ENCODE measurements at places on chromosomes 2 and 18. TPM values are rescaled to one million over a fixed set of nuclear protein-coding genes. Genes with fewer than 3 reads are reported as not detected.

DNA sequence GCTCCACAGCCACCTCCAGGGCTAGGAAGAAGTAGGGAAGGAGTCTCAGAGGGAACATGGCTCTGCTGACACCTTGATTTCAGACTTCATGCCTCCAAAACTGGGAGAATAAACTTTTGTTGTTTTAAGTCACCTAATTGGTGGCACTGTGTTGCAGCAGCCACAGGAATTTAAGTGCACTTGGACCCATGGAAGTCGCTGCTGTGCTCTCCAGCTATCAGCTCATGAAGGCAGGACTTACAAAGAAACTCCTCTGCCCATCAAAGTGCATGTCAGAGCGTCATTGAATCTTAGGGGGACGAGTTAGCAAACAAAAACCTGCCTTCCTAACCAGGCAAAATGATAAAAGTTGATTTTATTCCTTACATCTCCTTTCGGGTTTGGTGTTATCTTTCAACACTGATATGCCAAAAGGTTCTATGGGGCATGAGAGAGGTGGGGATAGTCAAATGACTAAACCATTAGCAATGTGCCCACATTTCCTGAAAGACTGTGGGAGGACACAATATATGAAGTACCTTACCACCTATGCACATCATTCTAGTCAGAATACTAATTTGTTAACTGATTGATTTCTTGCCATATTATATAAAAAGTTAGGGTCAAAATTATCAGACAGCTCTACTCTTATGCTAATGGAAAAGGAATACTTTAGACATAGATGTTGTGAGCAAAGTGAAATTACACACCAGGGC, 235.8 kb upstream of the TNP1 start:
- no peaks in the 10 kb centered on the region for H3K27me3 ChIP-seq
- peaks cover 8% of the 10 kb centered on the region for H3K4me1 ChIP-seq
- no peak overlapping the region for H3K27ac ChIP-seq
- no peak overlapping the region for H3K4me3 ChIP-seq
- DNase-seq = no peak

DNA sequence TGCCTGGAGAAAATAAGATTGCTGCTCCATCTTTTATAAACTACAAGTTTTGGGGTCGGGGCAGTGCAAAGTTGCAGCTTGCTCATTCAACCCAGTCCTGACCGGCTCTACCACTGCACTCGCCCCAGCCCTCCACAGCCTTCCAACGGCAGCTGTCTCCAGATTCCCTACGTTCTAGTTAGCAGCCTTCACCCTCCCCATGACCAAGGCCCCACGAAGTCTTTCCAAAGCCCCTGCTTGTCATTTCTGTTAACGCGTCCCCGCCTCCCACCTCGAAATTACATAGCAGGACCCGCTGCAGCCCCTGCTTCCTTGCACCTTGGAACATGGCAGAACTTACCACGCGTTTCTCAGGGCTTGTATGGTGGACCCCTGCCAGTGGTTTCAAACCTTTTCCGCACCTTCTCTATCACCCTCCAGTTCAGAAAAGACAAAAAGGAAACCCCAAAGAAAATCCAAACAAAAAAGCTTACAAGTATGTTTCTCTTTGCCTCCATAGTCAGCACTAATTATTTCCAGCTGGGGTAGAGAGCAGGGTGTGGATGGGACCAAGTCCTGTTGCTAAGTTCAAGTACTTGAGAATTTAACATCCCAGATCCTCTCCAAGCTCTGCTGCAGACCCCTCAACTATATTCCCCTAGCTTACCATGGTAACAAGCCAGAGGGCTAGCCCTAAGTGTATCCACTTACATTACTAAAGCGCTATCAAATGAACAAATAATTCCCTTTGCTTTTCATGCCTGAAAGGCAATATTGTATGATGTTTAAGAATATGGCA, 161.5 kb downstream of the TGIF1 start:
- peaks cover 4% of the 10 kb centered on the region for H3K4me1 ChIP-seq
- DNase-seq = no peak

DNA sequence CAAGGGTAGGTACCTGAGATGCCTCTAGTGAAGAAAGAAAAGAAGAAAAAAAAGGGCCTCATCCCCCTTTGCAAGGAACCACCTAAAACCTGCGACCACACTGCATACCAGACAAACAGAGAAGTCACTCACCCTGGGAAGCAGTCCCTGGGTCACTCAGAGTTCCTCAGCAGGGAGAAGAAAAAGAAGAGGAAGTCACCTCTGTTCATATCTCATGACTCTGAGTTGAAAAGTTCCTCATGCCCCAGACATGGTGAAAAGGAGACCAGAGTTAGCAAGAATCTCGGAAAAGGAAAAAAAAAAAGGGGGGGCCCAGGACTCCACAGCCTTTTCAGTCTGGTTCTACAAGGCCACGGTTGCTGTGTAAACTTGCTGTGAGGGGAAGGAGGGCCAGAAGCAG, 478.4 kb upstream of the NRXN1 start:
- H3K4me3 ChIP-seq = no peak overlapping the region
- no peaks in the 10 kb centered on the region for H3K27me3 ChIP-seq
- no peak overlapping the region for H3K27ac ChIP-seq
- no peaks in the 10 kb centered on the region for H3K36me3 ChIP-seq
- DNase-seq = no peak
- no peaks in the 10 kb centered on the region for H3K4me1 ChIP-seq

PRR30 gene
- total RNA-seq = not detected

GRCh38 chr2:134107402-134107801, 146.5 kb upstream of the MGAT5 start:
- H3K4me3 ChIP-seq = no peak overlapping the region
- no peak overlapping the region for H3K27ac ChIP-seq
- H3K27me3 ChIP-seq = no peaks in the 10 kb centered on the region
- H3K36me3 ChIP-seq = no peaks in the 10 kb centered on the region

- no peaks in the 10 kb centered on the region for H3K36me3 ChIP-seq
- peaks cover 9% of the 10 kb centered on the region for H3K4me1 ChIP-seq
- no peak overlapping the region for H3K4me3 ChIP-seq
- DNase-seq = no peak
- no peak overlapping the region for H3K27ac ChIP-seq
Measured at GRCh38 chr18:56756966-56757365, 105.8 kb downstream of the WDR7 start.

PDCD1 gene
- total RNA-seq = 4.5 TPM

- peaks cover 13% of the 10 kb centered on the region for H3K27me3 ChIP-seq
- H3K4me3 ChIP-seq = peak within 1 kb of the TSS; percentile 62
- no peak within 1 kb of the TSS for H3K27ac ChIP-seq
- H3K36me3 ChIP-seq = no peaks in the 10 kb centered on the region
- peak; percentile 93 for DNase-seq
- peaks cover 34% of the 10 kb centered on the region for H3K4me1 ChIP-seq
Measured at GRCh38 chr2:10122500-10123280, at the start of gene RRM2. Gene RRM2, plus strand, starts transcription at chr2:10122739. Its CDS starts 60 bp downstream, at chr2:10122799.

CNRIP1 gene
- total RNA-seq = 7.5 TPM

DNA sequence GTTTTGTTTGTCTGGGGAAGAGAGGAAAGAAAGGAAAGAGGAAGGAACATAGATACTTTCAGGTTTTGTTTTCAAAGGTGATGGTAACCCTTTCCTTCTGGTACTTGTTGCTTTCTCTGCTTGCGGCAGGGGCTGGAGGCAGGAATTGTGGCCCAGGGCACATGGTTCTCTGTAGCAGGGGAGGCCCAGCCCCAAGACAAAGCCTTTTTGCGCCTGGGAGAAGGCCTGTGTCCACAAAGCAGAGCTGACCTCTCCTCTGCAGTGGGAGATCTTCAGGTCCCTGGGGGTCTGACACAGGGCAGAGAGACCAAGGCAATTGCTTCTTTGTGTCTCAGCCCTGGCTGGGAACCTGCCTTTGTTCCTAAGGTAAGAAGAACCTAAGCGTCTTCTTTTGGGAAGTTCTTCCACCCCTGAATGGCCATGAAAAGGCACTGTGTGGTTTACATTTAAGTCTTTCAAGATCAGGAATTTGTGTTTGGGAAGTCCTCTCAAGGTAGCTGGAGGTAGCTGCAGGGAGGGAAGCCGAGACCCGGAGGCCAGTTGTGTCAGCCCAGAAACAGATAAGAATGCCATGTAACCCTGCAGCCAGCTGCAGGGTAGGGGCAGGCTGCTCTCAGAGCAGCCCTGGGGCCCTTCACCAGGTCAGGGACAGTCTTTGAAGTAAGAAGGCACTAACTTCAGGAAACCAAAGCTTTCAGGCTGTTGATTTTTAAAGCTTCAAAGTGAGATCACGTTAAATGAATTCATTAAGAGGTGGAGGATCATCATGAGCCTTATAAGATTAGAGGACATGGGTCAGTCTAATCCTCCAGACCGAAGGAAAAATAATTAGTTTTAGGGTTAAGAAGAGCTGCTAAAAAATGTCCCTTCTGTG, 119.3 kb downstream of the STPG4 start:
- peaks cover 2% of the 10 kb centered on the region for H3K36me3 ChIP-seq
- H3K4me1 ChIP-seq = peaks cover 74% of the 10 kb centered on the region
- peak overlapping the region; percentile 94 for H3K27ac ChIP-seq
- no peaks in the 10 kb centered on the region for H3K27me3 ChIP-seq
- H3K4me3 ChIP-seq = no peak overlapping the region
- no peak for DNase-seq

DNA sequence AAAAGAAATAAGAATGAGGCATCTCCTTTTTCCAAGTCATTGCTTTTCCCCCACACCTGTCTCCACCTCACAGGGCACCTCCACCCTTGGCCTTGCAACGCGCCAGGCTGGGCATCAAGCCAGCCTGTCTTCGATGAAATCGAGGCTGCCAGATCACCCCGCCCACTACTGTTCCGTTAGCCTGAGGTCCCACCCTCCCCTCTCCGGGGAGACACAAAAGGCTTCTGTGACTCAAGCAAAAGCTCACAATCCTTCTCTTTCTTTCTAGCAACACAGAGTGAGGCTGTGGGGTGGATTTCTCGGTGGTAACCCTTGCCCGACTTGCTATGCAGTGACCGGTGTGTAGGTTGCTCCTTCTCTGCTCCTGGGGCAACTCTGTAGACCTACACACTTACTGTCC, 9.9 kb downstream of the TNP1 start:
- no peaks in the 10 kb centered on the region for H3K36me3 ChIP-seq
- peaks cover 17% of the 10 kb centered on the region for H3K4me1 ChIP-seq
- no peak overlapping the region for H3K4me3 ChIP-seq

DNPEP gene
- total RNA-seq = 65.6 TPM

DNA sequence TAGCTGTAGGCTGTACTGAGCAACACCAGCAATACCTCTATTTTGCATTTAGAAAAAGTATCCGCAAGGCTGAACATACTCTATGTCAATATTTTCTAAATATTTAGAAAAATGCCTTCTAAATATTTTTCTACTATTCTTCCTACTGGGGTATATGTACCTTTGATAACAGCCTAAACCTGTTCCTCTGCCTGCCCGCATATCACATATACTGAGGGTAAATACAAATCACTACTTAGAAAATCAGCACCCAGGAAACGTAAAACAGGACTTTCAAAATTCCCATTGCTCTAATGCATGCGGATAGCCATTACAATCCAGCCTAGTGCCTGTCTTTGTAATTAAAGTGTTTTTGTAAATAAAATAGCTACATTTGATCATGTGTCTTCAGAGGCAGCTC, 56.1 kb downstream of the NCKAP5 start:
- no peaks in the 10 kb centered on the region for H3K27me3 ChIP-seq
- H3K4me1 ChIP-seq = no peaks in the 10 kb centered on the region
- no peak overlapping the region for H3K27ac ChIP-seq
- no peaks in the 10 kb centered on the region for H3K36me3 ChIP-seq
- no peak overlapping the region for H3K4me3 ChIP-seq

SNTG2 gene
- 0.49 TPM for total RNA-seq

DNA sequence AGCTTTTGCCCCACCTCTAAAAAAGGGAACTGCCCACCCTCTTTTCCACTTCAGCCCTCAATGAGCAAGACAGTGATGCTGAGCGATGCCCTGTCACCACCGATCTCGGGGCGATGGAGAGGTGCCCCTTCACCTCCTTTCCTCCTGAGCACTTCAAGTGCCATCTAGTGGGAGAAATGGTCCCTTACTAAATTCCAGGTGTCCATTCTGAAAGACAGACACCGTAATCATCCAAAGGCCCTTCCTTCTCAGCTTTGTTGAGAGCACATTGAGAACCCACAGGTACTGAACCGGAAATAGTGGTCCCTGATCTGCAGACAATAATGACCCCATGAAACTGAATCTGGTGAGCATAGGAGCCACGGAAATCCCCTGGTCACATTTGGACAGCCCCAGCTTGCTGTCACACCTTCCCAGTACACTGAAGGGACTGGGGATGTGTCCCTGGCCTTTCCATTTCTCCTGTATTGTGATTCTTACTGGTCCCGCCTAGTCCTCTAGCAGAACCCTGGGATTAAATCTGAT, 38.5 kb downstream of the KCTD18 start:
- DNase-seq = no peak
- H3K4me3 ChIP-seq = no peak overlapping the region
- H3K27ac ChIP-seq = no peak overlapping the region
- H3K4me1 ChIP-seq = peaks cover 8% of the 10 kb centered on the region

- no peaks in the 10 kb centered on the region for H3K4me1 ChIP-seq
- H3K36me3 ChIP-seq = peaks cover 34% of the 10 kb centered on the region
- no peak overlapping the region for H3K27ac ChIP-seq
Measured at GRCh38 chr2:144210076-144210475, 309.8 kb downstream of the ZEB2 start.

- no peak overlapping the region for H3K27ac ChIP-seq
- DNase-seq = no peak
- H3K36me3 ChIP-seq = no peaks in the 10 kb centered on the region
- no peak overlapping the region for H3K4me3 ChIP-seq
- H3K4me1 ChIP-seq = peaks cover 12% of the 10 kb centered on the region
- H3K27me3 ChIP-seq = no peaks in the 10 kb centered on the region
Measured at GRCh38 chr18:24244698-24245097, 105.8 kb downstream of the CABYR start.

DNA sequence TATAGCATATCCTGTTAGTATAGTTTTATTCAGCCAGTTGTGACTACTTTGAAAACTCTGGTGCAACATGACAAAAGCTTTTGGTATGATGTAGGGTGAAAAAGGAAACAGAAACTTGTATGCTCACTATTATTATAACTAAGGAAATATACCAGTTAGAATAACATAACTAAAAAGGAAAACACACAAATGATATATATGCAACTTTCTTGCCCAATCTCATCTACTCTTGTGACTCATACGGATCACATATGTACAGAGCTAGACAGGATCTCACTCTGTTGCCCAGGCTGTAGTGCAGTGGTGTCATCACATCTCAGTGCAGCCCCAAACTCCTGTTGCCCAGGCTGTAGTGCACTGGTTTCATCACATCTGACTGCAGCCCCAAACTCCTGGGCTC, 12.4 kb upstream of the TLK1 start:
- no peak overlapping the region for H3K27ac ChIP-seq
- H3K27me3 ChIP-seq = no peaks in the 10 kb centered on the region
- no peaks in the 10 kb centered on the region for H3K4me1 ChIP-seq
- DNase-seq = no peak

IGFBP2 gene
- total RNA-seq = 106 TPM

DNA sequence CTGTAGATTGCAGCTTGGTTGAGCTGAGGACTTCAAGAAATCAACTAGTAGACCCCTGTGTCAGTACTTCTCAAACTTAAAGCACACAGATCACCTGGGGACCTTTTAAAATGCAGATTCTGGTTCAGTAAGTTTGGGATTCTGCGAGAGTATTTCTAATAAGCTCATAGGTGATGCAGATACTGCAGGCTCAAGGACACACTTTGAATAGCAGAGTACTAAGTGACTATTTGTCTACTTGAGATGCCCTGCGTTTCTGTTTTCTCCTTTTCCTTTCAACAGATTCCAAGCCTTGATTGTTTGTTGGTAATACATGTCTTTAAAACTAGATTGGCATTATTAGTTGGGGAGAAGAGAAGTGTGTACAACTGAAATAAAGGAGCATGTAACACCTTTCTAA, 6.7 kb downstream of the MIB1 start:
- no peaks in the 10 kb centered on the region for H3K36me3 ChIP-seq
- peaks cover 19% of the 10 kb centered on the region for H3K4me1 ChIP-seq
- no peak overlapping the region for H3K27ac ChIP-seq
- H3K27me3 ChIP-seq = no peaks in the 10 kb centered on the region
- DNase-seq = no peak

TRIM43 gene
- not detected for total RNA-seq

Measured in heart right ventricle (tissue), 16 donors.